ENCODE measurements at places on chromosomes 12 and 14.

- DNase-seq: no peak
Measured at GRCh38 chr12:31494455-31494854, 96.5 kb downstream of the DENND5B start.

DNA sequence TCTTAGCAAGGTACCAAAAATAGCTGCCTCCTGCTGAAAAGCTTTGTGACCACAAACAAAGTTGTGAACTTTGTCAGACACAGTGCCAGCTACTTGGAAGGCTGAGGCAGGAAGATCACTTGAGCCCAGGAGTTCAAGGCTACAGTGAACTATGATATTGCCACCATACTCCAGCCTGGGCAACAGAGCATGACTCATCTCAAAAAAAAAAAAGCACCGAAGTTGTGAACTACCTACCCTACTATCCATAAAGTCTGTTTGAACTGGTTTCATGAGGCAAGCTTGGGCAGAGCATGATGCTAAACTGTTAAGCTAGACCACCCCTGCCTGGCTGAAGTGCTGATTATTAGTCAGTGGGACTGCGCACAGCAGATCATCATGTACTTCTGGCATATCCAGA is 75.5 kb downstream of the RAD52 start:
- no peak for DNase-seq

DNA sequence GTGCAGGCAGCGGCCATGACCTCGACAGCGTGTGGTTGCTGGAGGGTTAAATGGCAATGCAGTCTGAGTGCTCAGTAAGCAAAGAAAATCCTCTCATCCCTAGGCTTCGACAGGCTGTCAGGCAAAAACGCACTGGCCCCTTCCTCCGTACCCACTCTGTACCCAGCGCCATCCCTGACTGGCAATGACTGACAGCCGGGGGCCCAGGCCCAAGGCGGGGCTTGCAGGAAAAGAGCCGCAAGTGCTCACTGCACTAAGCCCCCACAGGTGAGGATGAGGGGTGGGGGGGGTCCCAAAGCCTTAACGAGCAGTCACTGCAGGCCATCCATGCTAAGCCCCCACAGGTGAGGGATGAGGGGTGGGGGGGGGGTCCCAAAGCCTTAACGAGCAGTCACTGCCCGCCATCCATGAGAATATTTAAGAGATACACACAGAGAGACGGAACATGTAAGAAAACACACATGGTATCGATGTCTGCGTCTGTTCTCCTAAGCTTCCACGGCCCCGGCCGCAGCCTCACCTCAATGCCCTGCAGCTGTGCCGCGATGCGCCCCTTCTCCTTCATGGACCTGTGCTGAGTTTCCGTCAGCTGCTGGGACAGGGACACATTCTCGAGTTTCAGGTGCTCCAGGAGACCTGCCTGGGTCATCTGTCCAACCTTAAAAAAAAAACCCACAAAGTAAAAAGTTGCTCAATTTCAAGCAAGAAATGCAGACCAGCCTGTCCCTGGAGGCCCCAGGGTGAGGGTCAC is 30.7 kb downstream of the GOLGA3 start:
- no peak for DNase-seq

- no peak for DNase-seq
Measured at GRCh38 chr14:75323571-75323970, 44.9 kb downstream of the FOS start.

- no peak for DNase-seq
Measured at GRCh38 chr12:25130741-25131188, 64.2 kb downstream of the DNAI7 start.

DNA sequence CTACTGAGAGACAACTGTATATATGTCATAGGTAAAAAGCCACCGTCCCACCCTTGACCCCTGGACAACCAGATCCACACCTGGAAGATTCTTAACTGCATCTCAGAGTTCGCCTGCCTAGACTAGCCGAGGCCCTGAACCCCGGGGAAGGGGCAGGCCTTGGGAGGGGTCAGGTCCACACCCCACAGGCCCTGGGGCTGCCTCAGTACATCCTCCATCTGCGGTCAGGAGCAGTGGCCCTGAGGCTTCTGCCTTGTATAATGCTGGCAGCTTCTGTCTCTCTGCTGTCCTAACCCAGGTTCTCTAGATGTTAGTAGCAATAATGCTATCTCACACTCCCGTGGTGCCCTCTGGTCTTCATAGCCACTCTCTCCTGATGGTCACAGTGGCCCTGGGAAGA is 36.8 kb downstream of the JDP2 start:
- DNase-seq: no peak

GRCh38 chr12:57810450-57810849 is 8.1 kb downstream of the AVIL start:
- DNase-seq: no peak

DNA sequence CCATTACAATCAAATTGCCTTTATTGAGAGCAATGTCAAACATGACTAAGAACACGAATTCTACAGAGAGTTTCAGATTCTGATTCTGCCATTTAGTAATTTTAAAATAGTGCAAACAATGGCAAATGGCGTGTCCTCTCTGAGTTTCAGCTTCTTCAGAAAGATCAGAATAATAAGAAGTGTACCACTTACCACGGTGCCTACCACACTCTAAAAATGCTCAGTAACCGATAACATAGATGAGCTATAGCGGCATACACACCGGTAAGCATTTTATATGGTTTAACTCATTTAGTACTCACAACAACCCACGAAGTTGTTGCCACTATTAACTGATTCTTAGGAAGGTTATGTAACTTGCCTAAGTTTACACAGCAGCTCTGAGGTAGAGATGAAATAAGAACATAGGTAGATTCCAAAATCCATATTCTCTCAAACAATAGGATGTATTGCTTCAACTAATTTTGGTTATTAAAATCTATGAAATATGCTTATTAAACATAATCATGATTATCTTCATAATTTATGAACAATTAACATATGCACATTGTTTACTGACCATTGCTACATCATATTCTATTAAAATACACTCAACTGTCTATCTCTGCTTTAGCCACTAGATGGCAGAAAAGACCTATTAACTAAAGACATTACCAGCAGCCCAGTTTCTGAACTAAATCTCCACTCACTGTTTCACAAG is 38.3 kb downstream of the SLC6A15 start:
- no peak for DNase-seq

DNA sequence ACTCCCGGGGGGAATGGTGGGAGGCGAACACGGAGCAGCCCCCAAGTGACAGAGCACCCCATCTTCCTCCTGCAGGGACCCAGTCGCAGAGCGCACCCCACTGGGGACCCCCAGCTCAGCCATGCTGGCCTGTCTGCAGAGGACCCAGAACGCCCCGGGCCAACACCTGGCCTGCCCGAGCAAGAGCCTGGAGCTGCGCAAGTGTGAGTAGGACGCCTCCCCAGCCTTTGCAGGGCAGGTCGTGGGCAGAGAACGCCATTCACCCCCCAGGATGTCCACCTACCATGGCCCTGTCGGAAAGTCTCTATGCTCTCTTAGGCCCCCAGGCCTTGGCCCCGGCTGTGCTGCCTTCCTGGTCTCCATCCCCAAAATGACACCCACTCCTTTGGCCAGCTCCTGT is 30.4 kb downstream of the FAM222A start:
- no peak for DNase-seq

DNA sequence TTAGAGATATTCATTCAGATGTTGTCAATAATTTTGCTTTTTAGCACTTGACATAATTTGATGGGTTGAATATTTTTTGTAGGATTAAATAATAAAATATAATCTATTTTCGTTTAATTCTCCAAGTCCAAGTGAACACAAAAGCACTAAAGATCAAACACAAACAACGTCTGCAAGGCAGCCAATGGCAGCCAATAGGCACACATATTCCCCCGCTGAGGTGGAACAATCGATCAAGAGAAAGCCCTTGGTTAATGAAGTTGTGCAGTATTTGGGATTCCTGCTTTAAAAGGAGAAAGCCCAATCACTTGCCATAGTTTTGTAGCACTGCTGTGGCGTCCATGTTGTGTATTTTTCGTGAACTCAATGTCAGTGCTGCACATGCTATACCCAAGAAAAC is 1.5 kb downstream of the DHRS7 start:
- no peak for DNase-seq
